NCI-H187 treated with DMSO at 0.1 percent for 48 hours (cell line): ENCODE measurements at places on chromosomes 11 and 22.

- no peak for DNase-seq
These were observed 13.1 kb downstream of the MRGPRG start for GRCh38 chr11:3205261-3206155.

DNA sequence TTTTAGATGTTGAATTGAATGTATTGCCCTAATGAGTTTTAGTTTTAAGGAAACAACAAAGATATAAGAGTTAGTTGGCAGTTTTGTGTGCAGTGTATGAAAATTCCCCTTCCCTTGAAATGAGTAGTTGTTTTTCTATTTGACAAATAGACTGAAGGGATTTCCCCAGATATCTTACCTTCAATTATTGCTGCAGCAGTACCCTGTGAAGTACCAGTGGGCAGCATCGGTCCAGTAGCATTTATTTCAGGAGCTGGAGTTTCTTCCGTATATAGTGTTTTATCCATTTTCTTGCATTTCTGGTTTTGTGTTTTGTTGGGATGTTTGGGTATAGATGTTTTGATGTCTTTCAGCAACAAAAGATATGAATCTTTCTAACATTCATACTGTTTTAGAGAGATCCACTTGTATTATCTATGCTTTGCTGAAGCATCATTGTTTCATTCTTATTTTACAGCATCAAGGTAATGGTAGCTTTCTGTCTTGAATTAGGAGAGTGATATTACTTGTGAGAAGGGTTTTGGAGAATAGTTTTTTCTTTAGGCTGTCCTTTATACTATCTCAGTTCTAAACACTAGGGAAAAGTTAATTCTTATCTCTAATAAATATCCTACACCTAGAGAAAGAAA, 7.4 kb downstream of the KMT2A start:
- no peak for DNase-seq

GRCh38 chr11:12237381-12237784, 127.0 kb downstream of the MICAL2 start:
- no peak for DNase-seq

GRCh38 chr11:129115652-129116586, 76.2 kb downstream of the ARHGAP32 start:
- no peak for DNase-seq

DNA sequence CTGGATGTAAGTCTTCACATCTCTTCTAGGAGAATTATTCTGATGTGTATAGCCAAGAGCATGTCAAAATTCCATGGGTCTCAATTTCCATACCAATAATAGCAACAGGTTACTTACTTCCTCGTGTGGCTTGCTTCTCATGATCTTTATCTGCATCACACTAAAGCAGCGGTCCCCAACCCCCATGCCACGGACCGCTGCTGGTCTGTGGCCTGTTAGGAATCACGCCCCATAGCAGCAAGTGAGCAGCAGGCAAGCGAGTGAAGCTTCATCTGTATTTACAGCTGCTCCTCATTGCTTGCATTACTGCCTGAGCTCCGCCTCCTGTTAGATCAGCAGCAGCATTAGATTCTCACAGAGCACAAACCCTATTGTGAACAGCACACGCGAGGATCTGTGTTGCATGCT, 28.9 kb upstream of the SLC25A1 start:
- no peak for DNase-seq

DNA sequence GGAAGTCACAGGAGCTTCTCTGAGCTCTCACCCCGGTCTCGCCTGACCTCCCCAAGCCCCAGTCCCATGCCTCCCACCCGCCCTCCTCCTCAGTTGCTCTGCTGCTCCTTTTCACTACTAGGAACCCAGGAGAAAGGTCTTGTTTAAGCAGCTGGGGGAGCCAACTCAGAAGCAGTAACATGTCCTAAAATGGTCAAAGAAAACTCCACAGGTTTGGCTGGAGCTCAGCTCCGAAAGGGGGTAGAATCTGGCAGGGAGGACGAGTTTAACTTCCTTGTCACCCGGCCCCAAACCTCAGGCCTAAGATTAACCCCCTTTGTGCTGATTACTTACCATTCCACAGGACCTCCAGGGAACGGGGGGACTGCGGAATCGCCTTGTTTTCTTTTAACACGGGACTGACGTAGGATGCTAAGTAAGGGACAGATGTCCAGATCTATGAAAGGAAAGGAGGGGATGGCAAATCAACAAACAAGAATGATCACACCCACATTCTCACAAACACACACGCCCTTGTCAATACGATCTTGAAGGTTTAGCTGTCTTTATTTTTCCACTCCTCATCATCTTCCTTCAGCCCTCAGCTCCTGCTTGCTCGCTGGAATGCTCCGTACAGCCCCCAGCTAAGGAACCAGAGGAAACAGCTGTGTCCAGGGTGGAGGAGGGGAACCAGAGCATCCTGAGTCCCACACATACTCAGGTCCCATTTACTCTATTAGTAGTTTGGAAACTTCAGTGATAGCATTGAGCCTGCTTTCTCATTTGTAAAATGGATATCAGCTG, 13.5 kb downstream of the PCSK7 start:
- no peak for DNase-seq

GRCh38 chr11:18065572-18065971, 19.5 kb upstream of the TPH1 start:
- peak; percentile 91 for DNase-seq

- DNase-seq: no peak
These were observed 444.9 kb downstream of the TBC1D22A start for GRCh38 chr22:47207387-47207786.

- DNase-seq: no peak
These were observed 33.9 kb downstream of the TSPAN4 start for GRCh38 chr11:876545-876944.

GRCh38 chr11:88814076-88814475, 251.7 kb downstream of the GRM5 start:
- no peak for DNase-seq

DNA sequence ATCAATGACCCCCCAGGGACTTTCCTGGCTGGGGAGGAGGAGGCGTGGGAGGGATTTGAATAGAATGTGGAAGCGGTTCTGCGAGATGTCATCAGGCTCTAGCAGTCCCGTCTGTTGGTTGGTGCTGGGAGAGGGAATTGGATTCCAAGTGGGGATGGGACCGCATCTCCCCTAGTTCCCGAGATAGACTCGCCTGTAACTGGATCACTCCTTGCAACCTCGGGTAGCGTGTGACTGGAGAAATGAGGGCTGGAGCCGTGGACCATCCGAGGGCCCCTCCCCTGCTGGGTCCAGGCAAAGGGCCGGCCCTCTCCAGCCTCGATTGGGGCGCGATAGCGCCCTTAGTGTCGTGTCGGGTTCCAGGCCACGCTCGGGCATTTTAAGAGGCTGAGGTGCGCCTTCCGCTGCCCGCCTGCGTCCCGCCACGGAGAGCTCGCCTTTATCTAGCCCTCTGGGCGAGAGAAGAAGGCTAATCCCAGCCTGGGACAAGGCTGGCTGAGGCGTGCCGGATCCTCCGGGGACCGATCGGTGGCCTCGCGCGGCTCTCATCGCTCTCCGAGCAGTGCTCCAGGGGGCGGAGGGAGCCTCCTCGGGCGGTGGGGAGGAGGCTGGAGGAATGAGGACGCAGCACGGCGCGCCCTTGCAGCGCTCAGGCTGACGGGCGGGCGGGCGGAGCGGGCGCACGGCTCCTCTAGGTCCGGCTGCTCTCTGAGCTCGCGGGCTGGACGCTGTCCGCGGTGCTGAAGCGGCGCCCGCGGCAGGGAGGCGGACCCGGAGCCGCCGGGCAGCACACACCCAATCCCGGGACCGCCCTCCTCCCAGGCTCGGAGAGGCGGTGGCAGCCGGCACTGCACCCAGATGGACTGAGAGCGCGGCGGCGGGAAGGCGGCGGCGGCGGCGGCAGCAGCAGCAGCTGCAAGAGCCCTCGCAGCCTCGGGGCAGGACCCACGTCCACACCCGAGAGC, 107.8 kb downstream of the OSBP2 start:
- DNase-seq: no peak

GRCh38 chr11:92826136-92826535, 143.3 kb upstream of the MTNR1B start:
- no peak for DNase-seq

DNA sequence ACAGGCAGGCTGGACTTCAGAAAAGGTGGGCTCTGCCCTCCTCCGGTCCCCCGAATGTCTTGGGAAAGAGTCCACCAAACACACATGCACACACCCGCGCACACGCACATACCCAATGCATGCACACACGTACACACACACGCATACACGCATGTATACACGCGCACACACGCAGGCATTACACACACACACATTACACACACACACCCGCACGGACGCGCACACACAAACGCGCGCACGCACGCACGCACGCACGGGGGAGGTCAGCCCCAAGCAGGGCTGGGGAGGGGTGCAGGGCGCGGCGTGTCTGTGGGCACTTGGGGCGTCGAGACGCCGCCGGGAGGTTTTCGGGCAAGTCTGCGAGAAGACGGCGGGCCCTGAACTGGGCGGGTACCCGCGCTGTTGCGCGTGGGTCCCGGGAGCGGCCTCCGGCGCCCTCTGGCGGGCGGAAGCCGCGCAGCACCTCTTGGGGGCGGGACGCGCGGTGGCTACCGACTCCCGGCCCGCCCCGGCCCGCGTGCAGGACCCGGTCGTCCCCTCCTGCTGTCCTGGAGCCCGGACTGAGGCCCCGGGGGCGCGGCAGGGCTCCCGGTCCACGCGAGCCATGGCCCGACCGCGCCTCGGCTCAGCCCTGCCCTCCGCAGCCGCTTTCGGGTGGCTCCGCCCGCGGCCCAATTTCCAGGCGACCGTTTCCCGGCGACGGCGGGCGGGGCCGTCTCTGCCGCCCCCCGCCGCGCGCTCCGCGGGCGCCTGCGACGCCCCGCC, 3.6 kb downstream of the SEPTIN5 start:
- DNase-seq: no peak

DNA sequence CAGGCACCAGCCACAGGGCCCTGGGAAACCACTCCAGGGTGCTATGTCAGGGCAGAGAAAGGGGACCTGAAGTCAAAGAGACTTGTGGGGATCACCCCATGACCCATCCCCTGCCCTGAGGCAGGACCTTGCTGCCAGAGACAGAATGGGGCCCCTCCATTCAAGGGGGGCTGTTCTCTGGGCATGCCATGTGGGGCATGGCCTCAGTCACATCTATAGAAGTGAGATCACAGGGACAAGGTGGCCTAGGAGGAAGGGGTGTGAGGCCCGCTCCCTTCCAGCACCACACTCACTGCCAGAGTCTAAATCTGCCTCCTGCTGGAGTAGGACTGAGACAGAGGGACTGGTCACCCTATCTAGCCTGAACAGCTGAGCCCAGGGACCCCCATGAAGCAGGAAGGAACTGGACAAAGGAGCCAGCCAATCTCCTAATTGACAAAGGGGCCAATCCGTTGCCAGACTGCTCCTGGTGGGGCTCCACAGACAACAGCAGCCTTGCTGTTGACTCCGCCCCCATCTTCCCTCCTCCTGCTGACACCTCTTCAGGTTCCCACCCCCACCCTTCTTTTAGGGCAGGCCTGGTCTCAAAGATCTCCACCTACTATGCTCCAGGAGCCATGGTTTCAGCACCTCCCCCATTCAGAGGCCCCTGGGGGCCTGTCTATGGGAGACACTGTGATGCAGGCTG, 26.0 kb downstream of the NEAT1 start:
- no peak for DNase-seq

GRCh38 chr11:36363361-36364268, 67.5 kb downstream of the PRR5L start:
- DNase-seq: no peak

GRCh38 chr11:33222052-33222750, 35.0 kb upstream of the HIPK3 start:
- no peak for DNase-seq

DNA sequence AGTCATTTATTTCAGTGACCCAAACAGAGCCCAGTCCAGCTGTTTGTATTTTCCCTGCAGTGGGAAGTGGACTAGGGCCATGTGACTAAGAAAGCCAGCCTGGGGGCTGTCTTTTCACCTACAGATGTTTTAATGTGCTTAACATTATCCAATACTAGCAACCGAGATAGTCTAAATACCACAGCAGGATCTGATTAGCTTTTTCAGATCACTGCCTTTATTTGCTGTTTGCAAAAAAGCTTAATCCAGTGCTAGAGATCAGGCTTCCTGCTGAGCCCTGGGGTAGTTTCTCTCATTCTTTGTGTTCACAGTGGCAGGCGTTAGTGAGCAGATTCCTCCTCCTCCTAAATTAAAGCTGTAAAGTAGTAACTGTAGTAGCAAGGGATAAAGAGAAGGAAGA, 35.0 kb downstream of the ZC3H12C start:
- DNase-seq: no peak

GRCh38 chr11:20005747-20006146, 154.5 kb downstream of the DBX1 start:
- DNase-seq: no peak

DNA sequence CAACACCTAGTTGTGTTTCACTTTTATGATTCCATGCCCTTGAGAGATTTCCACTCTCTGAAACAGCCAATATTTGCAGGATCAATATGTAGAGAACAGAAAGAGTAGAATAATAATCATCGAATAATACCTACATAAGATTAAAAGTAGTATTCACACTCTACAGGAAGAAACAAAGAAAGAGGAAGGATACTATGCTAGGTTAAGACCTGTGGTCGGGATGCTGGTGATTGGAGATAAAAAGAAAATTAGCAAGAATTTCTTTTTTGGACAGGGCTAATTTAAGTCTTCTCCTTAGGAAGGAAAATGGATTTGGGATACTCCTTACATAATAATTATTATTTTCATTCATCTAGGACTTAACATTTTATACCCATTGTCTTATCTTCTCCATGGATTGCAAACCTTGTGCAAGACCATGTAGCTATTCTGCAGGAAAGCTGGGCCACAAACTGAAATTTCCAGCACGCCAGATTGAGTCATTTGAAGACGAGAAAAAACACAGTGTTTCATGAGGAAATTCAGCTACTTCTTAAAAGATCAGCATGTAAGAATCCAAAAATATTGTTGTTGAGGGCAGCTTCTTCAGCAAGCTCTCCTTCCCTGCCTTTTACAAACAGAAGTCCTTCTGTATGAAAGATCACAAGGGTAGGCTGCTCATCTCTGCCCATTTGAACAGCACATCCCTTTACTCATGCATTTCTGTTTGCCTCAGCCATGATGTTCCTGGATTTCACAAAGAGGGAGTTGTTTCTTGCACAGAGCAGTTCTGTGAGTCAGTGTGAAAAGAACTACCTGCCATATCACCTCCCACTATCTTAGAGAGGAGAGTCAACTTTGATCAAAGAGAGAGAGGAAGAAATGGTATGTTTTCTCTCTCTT, 90.7 kb downstream of the FAM76B start:
- DNase-seq: no peak

DNA sequence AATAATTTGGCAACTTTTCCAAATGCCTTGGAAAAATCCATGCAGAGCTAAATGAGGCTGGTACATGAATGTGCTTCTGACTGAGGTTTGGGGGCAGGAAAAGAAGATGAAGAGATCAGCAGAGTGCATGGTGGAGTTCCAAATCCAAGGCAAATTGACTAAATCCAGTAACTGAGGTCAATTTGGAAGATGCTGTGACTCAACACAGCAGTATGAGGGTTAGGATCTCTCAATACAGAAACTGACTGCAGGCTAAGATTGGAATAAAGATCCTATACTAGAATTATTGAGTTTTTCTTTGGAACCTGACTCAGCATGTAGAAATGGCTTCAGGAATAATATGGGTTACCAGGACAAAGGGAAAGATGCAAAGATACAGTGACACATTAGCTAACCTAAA, 99.3 kb upstream of the FAT3 start:
- DNase-seq: no peak
